ENCODE measurements at places on chromosomes 7 and 10.

DNA sequence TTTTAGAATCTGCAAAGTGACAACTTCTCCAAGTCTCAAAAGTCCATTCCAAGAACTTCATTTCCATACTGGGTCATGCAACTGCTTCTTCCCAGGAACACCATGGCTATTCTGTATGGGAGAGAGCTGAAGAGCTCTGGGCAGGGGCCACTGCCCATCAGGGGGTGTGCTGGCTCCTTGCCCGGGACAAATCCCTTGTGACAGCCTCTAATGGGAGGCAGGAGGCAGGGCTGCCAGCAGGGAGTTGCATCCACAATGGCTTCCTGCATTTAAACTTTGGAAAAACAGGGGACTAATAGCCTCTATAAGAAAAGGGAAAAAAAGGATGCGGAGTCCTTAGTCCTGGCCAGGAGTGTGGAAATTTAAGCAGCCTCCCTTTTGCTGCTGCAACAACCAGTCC, 18.4 kb upstream of the FRMD4A start:
- no peak overlapping the region for H3K27ac ChIP-seq
- H3K4me1 ChIP-seq = no peaks in the 10 kb centered on the region
- H3K36me3 ChIP-seq = no peaks in the 10 kb centered on the region
- no peak overlapping the region for H3K4me3 ChIP-seq

DNA sequence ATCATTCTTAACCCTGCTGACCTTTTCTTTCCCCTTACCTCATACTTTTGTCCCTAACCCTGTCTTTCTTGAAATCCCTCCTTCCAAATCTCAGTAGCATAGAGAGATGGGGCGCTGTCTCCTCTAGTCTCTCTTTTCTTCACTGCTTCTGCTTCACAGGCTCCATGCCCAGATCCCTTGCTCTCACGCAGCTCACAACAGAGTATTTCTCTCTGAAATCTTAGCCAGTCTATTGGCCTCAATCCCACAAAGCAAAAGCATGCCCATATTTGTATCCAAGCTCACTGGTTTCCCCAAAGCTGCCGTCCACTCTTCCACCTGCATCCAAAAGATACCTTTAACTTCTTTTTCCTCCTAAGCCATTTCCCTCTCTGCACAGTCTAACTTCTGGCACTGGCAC, 526.8 kb downstream of the PLXDC2 start:
- no peaks in the 10 kb centered on the region for H3K4me1 ChIP-seq
- no peaks in the 10 kb centered on the region for H3K36me3 ChIP-seq
- DNase-seq = no peak
- no peaks in the 10 kb centered on the region for H3K27me3 ChIP-seq
- no peak overlapping the region for H3K4me3 ChIP-seq

DNA sequence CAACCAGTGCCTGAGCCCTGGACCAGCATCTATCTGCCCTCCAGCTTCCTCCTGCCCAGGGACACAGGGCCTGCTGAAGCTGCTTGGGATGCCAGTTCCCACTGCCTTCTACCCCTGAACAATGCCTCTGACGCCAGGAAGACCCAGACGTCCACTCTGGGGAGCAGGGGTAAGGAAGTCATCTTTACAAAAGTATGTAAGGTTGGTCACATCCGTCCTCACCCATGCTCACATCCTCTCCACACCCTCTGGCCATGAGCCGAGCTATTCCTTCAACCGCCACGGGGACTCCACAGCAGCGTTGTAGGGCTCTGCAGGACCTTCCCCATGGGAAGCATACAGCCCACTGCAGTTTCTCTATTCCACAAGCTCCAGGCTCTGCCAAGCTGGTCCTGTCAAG, 58.5 kb downstream of the CLRN3 start:
- no peak overlapping the region for H3K27ac ChIP-seq
- H3K4me1 ChIP-seq = no peaks in the 10 kb centered on the region
- no peak overlapping the region for H3K4me3 ChIP-seq
- no peak for DNase-seq
- H3K36me3 ChIP-seq = no peaks in the 10 kb centered on the region

DNA sequence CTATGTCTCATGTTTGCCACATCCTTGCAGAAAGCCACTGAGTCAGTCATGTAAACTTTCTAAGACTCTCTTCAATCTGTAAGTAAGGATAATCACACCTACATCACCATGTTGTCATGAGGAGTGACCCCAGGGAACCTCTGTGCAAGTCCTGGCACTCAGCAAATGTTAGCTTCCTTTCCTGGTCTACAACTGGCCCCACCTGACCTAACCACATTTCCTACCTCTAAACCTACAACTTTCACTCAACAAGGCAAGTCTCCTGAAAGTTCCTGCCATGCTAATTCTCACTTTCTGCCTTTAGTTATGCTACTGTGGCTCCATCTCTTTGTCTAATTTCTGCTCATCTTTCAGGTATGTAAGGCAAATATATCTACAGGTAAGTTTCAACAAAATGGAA, 72.3 kb upstream of the SEM1 start:
- peaks cover 7% of the 10 kb centered on the region for H3K27me3 ChIP-seq
- H3K4me1 ChIP-seq = no peaks in the 10 kb centered on the region
- DNase-seq = no peak
- H3K4me3 ChIP-seq = no peak overlapping the region

DNA sequence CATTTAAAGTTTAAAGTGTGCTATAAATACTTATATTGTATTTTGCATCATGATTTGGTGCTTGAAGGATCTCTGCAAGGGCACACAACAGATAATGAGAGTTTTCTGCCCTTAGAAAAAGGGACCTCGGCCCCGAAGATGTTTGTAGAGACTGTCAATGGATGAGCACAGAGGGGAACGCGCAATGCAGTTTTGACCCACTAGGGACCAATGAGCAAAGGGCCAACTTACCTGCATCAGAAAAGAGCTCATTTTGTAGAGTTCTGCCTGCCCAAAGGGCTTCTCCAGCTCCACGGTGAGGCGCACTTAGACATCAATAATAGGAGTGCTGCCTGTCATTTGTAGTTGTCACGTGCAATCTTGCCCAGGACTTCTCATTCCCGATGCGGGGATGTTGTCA, 91.1 kb downstream of the BUB3 start:
- peaks cover 1% of the 10 kb centered on the region for H3K36me3 ChIP-seq
- no peak overlapping the region for H3K27ac ChIP-seq
- peaks cover 20% of the 10 kb centered on the region for H3K4me1 ChIP-seq
- H3K27me3 ChIP-seq = no peaks in the 10 kb centered on the region
